CD8-positive, alpha-beta memory T cell (primary cell): ENCODE measurements at places on chromosomes 5 and 9.

DNA sequence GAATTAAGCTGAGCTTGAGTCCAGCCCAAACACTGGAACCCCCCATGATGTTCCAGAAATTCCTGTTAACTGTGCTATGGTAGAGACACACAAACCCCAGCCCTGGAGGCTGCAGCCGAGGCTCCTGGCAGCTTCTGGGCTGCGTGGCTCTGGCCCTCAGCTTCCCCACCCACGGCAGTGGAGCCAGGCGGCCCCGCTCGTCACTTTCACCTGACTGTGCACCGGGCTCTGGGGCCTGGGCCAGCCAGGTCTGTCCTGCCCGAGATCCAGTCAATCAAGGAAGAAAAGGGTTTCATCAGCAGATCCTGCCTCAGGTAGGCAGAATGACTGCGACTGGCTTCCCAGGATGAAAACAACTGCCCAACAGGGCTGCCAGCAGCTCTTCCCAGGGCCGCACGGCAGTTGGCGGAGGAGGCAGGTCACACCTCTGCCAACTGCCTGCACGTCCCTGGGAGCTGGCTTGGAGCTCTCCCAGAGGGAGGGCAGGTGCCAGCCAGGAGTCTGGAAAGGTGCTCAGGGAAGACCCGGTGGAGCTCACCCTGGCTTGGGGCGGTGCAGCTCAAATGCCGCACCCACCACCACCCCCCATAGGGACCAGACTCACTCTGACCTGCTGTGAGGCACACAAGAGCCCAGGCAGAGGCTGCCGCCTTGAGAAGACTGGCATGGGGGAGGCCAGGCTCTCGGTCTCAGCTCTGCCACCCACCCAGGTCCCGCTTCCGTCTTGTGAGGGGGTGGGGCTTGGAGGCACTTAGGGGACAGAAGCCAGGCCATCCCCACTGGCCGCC, 20.7 kb downstream of the BRD3 start:
- no peak for DNase-seq

- no peak for DNase-seq
Observed at GRCh38 chr9:26261503-26262330, 583.5 kb upstream of the TUSC1 start.

DNA sequence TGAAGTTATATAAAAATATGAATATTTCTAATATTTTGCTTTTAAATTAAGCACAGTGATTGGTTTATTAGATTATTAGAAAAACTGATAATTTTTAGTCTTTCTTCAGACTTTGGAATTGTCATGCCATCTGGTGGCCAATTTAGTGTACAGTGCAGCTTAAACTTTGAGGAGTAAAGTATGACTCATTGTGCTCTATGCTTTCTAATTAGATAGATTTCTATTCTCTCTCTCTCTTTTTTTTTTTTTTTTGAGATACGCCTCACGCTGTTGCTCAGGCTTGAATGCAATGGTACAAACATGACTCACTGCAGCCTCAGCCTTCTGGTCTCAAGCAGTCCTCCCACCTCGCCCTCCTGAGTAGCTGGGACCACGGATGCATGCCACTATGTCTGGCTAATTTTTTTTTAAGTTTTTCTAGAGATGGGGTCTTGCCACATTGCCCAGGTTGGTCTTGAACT, 42.1 kb upstream of the GPR21 start:
- DNase-seq: no peak

GRCh38 chr9:93320591-93321219, 130.8 kb upstream of the FAM120A start:
- no peak for DNase-seq

DNA sequence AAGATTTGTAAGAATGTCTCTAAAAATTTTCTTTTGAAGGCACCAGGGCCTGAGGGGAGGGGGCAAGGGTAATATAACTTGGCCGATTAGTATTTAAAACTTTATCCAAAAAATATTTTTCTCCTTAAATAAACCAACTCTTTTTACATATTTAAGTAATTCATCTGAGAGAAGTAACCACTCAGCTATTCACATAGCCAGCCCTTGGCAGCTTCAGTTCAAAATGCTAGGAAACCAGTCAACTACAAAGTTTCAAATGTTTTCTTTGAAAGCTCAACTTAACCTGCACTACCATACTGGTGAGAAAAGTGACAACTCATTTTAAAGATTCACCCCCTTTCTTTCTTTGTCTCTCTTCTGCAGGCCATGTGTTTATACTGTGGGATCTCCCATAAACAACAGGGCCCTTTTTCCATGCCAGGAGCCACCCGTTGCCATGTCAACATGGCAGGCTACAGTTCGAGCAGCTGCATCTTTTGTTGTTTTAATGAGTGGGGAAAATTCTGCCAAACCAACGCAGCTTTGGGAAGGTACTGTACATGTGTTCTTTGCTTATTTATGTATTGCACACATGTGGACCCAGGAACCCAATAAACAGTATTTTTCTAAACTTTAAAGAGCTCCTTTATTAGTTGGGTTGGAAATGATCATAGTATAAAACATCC, 46.3 kb downstream of the AOPEP start:
- DNase-seq: no peak

DNA sequence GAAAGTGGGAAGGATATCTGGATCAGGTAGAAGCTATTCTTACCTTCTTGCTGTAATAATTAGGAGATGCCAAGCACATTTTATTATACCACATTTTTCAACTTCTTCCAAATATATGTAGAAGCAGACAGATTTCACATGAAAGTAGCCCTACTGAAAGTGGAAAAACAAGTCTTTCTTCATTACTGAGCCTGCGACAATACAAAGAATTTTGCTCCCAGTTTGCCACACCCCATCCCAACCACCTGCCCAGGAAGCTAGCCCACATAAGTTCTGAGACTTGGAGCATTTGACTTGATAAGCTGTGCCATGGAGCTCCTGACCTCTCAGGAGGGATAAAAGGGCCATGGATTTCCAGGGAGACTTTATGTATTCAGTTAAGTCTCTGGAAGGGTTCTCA, 249.1 kb upstream of the ADCY2 start:
- no peak for DNase-seq
